Substantia nigra (tissue), 51 donors: ENCODE measurements at places on chromosomes 5 and 9.

DNA sequence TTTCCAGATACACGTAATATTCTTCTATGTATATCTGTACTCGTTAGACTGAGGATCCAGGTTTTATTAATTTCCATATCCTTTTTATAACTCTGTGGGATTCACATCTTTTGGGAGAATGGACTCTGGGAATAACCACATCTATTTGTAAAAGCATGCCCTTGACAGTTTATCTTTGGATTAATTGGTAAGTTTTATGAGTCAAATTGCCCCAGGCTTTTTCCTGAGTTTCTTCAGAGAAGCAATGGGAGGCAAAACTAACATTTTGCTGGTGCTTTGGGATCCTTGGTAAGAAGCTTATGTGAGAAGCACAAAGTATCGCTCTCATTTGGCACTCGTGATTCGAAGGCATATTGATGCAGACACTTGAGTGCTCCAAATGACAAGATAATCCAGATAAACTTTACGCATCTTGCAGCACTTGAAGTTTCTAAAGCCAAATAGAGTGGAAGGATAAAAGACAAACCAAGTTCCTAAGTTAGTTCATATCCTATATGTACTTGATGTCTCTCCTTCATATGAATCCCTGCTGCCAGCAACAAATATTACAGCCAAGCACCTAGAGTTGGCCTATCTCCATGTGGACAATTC, 324.7 kb downstream of the TLE4 start:
- DNase-seq, result no peak

GRCh38 chr9:37034938-37035647, 1.0 kb upstream of the PAX5 start:
- DNase-seq, result no peak

DNA sequence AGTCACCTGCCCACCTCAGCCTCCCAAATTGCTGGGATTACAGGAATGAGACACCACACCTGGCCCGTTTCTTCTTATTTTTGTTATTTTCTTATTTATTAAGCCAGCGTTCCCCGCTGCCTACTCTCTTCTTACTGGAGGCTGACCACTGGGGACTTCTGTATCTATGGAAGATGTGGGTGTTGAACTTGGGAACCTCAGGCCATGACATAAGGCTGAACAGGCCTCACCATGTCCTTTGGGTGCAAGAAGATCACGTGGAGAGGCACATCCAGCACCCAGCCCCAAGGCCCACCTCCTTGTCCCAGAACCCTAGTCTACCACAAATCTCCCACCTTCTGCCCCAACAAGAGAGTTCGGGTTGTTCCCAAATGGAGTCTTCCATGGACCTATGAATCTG, 59.4 kb upstream of the NEK6 start:
- no peak for DNase-seq

GRCh38 chr5:151222054-151222789, 1.7 kb downstream of the CCDC69 start:
- DNase-seq, result no peak

GRCh38 chr5:129400395-129400983, 59.6 kb upstream of the ADAMTS19 start:
- DNase-seq, result no peak

DNA sequence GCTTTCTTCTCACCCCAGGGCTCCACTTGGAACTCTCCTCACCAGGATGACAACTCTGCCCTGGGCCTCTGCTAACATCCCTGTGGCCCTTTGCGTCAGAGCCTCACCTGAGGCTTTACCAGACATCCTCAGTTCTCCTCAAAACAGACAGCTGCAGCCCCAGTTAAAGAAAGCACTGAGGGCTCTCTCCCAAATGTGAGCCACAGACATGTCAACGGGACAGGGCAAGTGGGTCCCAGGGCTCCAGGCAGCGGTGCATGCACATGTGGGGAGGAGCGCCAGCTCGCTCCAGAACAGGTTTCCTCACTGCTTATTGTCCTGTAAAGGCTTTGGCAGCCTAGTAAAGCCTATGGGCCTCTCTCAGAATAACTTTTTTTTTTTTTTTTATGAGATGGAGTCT, 37.3 kb downstream of the IPPK start:
- DNase-seq, result no peak

DNA sequence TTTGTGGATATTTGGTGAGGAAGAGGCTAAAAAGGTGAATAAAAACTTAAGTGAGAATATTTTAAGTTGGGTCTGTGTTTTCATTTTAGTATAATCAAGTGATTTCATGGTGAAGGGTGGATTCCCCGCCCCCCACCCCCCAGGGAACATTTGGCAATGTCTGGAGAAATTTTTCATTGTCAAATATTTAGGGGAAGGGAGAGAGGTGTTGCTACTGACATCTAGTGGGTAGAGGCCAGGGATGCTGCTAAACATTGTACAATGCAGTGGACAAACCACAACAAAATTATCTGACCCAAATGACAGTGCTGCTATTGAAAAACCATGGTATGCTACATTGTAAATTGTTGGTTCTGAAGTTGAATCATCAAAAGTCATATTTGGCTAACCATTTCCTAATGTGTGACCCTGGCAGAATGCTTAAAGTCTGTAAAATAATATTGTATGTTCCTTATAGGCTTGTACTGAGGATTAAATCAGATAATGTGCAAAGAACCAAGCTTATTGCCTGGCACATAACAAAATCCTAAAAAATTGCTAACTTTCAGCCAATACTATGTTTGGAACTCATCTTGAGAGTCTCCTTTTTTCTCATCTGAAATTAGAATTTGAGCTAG, 5.6 kb downstream of the C5orf24 start:
- no peak for DNase-seq

DNA sequence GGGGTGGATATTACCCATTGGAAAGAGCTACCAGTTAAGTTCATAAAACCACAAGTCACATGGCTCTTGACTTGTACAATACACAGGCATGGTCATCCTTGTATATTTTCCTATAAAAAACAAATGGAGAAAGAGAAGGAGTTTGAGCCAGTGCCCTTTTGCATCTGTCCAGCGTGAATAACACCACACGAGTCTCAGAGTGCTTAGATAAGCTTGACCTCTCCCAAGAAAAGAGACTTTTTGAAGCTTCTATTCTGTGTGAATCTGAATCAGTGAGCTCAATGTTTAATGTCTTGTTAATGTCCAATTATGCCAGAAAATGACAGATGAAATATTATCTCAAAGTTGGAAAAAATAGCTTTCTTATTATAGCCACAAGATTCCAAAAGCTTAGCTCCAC, 30.9 kb upstream of the LPAR1 start:
- no peak for DNase-seq

- DNase-seq, result no peak
These were observed 44.1 kb upstream of the KCNN2 start for GRCh38 chr5:114317751-114318150.

- no peak for DNase-seq
These were observed 20.8 kb downstream of the CDO1 start for GRCh38 chr5:115795700-115796099.

- DNase-seq, result no peak
These were observed 286.5 kb downstream of the MAST4 start for GRCh38 chr5:66882606-66883227.

GRCh38 chr5:138458384-138458783, 6.9 kb upstream of the EGR1 start:
- no peak for DNase-seq

DNA sequence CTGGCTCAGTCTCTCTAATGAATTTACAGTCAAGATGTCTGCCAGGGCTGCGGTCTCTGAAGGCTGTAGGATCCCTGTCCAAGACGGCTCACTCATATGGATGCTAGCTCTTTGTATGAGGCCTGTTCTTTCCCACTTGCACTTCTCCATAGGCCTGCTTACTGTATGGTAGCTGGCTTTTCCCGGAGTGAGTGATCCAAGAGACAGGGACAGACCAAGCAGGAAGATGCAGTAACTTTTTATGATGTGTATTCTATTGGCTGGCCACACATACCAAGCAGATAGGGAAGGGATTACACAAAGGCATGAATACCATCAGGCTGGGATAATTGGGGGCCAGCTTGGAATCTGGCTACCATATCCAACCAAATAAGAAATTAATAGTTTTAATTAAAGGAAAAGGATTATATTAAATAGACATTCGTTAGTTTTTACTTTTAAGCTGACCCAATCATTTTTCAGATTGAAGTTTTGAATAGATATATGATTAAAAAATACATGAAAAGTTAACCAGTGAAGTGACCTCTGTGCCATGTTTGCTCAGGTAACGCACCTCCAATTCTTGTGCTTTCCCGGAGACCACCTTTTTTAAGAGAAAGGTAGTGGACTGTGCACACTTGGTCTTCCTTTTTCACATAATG, 20.6 kb downstream of the NSD1 start:
- DNase-seq, result no peak

- DNase-seq, result no peak
These were observed 813.9 kb upstream of the CDH10 start for GRCh38 chr5:25458628-25459027.

GRCh38 chr9:107487521-107488374, 1.8 kb downstream of the KLF4 start:
- no peak for DNase-seq

- no peak for DNase-seq
These were observed 231.3 kb upstream of the SLC30A5 start for GRCh38 chr5:68862560-68862959.

DNA sequence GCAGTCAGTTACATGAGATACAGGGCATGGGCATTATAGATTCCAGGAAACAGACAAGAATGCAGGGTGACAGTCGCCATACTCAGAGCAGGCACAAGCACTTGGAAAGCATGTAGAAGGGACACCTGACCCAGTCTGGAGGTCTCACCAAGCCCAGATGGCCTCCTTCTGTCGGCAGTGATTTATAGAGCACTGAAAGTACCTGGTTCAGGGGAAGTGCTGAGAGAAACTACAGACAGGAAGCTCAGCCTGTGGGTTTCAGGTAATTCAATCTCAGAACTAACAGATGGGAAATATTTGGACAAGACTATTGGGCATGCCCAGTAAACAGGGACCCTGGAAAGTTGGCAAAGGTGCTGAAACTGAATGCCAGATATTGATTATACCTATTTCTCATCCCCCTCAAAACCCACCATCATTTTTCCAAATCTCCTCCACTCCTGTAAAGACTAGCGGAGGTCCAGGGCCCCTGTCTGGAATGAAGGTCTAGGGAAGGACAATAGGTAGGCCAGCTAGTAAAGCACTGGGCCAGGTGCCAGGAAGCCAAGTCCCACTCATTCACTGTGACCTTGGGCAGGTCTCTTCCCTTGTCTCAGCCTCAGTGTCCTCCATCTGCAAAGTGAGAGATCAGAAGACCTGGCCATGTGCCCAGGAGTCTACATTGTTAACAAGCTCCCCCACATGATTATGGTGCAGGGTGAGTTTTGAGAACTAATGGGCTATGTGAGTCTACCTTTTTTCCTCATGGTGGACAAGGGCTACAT, 26.9 kb downstream of the KLHL3 start:
- DNase-seq, result no peak

GRCh38 chr9:129122133-129122532, 10.9 kb downstream of the PTPA start:
- no peak for DNase-seq

DNA sequence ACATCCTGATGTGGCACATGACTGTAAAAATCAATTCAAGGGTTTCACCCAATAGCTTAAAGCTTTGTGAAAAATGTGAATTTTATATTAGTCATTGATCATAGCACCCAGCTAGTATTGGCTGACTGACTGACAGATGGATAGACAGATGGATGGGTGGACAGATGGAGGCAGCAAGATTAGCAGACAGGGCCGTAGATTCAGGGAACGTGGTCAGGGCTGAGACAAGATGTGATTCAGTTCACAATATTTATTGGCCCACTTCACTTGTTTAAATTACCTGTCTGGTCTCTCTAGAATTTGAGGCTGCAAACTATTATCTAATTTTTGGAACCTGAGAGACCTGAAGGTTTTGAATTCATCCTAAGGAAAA, 12.0 kb upstream of the PCSK5 start:
- DNase-seq, result no peak

GRCh38 chr5:173612948-173613347, 3.5 kb downstream of the BOD1 start:
- DNase-seq, result no peak

GRCh38 chr9:2262386-2263071, 247.4 kb downstream of the SMARCA2 start:
- no peak for DNase-seq

- no peak for DNase-seq
These were observed 20.6 kb downstream of the TCOF1 start for GRCh38 chr5:150377964-150378694.

DNA sequence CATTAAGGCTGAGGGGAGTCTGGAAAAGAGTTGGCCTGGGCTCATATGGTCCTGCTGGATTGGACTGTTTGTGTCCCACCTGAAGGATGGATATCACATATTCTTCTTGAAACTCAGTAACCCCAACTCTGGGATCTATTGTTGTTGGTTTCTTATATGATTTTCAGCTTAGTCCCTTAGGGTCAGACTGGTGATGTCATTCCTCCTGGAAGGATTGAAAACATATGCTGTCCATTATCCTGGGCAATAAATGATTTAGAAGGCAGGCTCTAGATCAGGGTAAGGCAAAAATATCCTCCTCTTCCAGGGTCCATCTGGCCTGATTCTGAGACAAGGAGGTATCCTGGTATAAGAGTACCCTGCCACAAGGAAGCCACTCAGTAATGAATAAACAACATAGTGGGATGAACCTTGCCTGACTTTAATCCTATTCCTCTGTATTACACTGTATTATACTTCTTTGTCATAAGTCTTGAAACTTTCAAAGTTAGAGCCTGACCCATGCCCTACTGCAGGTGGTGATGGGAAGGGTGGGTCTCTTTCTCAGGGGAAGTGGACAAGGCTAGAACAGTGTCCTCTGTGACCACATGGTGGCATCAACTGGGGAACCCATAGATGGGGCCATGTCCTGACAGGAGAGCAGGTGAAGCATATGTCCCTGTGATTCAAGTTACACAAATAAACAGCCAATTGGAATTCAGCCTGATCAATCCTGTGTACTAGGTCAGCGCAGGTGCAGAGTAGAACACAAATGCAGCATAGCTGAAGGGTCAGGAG, 454.4 kb upstream of the TRPC7 start:
- DNase-seq, result no peak

DNA sequence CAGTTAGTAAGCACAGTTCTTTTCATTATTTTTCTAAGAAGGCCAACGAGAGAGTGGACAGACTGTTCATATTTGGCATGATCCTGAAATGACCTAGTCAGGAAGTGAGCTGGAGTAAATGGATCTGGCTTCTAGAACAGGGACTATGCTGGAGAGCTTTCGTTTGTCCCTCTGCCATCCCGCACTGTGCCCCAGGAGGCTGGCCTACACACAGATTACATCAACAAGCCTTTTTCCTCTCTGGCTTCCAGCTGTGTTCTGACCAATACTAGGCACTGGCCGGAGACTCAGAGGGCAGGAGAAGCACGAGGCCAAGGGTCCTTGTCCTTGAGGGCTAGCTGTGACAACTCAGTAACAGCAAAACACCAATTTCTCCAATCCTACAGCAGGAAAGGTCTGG, 127.8 kb downstream of the MED27 start:
- peak; percentile 67 for DNase-seq

DNA sequence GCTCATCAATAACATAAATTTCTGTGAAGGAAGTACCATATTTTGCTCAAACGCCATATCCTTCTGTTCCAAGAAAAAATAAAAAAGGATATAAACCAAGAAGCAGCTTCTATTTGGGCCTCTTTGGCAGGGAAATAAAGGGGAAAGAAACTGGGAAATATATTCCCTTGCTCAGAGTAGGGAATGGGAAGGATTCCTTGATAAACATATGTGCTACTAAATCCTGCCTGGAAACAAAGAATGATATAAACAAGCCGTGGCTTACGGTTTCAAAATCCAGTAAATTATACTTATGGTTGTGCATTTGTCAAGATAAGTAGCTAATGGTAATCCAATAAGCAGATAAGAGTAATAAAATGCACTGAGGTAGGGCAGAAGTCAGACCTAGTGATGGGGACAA, 481.6 kb downstream of the NTRK2 start:
- no peak for DNase-seq

- no peak for DNase-seq
These were observed 402.9 kb downstream of the CYLC2 start for GRCh38 chr9:103397868-103398600.
